ENCODE measurements at places on chromosomes 2 and 18.

DNA sequence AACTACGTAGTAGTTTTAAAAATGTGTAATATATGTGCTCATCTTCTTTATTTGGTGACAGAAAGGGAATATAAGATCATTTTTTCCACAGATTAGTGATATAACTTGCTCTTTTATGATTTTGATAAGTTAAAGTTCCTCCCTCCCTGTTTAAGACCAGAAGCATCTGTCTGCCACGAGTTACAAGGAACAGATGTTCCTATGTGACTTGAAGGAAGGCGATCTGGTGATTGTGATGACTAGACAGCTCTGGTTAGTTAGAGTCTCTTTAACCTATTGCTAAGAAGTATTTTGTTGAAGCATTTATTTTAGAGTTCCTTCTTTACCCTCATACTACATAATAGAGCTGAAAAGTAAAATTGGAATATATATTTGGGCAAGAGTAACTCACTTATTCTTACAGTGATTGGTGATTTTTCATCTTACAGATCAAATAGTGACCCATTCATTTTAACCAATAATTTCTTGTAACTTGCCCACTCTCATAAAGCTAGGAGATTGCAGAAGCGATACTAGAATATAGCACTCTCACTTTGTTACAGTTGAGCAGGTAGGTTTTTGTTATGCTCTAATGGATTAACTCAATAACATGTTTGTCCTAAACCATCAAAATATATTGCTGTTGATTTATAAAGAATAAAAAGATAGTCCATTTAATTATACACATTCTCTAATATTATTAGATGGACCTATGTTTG lies 218.7 kb downstream of the SLC4A10 start:
- DNase-seq: no peak

DNA sequence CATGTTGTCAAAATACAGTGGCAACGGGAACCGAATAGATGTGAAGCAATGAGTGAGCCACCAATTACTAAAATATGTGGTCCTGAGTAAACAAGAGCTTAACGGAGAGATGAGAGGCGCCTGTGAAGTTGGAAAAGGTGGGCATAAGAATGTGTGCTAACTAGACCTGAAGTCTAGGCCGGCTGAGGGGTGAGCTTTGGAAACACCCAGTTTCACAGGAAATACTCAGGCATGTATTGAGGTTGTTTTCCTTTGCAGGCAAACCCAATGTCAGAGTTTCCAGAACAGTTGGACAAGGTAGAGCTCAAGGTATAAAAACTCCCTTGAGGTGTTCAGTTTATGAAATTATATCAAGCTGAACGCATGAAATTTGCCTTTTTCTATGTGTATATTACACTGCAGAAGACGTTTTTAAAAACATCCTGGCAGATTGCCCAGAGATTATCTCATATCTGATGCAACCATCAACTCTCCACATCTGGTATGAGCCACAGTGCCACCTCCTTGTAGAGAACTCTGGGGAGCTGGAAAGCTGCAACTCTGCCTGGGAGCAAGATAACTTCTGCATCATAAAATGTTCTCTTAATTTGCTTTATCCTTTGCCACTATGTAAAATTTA lies 3.9 kb upstream of the WDSUB1 start:
- peak; percentile 84 for DNase-seq

DNA sequence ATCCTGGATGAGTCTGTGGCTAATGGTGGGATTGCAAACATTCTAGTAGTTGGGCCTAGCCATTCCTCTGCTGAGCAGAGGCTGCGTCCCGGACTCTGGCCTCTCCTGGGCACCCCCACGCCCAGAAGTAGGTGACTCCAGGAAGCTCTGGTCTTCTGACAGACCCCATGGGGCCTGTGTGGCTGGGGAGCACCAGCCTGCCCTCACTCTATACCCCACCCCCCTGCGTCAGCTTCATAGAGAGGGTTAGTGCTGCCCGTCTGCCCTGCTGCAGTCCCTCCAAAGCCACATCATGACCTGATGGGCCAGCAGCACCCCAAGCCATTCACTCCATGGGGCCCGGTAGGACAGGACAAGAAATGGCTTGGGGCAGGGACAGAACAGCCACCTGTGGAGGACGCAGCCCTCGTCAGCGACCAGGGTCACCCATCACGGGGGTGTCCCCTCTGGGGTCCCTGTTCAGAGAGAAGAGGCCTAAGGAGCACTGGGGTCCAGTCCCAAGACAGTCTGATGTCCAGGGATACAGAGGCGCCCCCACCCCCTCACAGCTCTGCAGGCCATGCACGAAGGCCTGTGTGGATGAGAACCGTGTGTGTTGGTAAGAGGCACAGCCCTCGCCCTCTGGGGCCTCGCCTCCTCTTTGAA lies 238.3 kb downstream of the ATAD2B start:
- no peak for DNase-seq

- DNase-seq: no peak
Observed at GRCh38 chr2:8953525-8953924, 50.0 kb downstream of the MBOAT2 start.

GRCh38 chr18:23126376-23127056 lies 8.8 kb upstream of the CABLES1 start:
- no peak for DNase-seq

DNA sequence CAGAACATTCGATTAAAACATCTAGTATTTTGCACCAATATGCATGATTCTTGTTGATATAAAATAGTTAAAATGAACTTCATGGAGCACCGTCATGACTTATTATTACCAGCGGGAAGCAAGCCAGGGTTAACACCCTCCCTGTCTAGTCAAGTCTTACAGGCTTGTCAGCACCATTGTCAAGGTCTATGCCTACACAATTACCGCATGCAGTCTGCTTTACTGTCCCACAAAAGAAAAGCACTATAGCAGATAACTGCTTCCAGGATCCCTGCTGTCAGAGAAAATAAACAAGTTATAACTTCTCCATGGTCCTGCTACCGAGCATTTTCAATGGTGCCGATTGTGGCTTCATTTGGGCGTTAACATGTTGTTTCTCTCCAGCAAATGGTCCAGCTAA lies 968.0 kb upstream of the FAM98A start:
- DNase-seq: no peak

DNA sequence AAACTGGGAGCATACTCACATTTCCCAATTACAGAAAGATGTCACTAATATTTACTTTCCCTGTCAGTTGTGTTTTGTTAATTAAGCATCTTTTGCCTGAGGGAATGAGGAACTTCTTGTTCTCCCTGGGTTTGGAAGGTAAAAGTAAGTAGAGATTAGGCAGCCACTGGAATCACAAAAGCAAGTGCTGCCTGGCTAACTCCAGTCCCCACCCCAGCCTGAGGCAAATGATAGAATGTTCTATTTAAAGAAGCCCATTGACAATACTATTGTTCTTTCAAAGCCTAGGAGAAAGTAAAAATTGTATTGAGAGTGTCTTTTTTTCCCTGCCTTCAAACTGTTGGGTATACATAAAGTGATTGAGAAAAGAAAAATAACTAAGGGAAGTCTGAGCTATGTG lies 93.8 kb downstream of the MBD2 start:
- DNase-seq: no peak

DNA sequence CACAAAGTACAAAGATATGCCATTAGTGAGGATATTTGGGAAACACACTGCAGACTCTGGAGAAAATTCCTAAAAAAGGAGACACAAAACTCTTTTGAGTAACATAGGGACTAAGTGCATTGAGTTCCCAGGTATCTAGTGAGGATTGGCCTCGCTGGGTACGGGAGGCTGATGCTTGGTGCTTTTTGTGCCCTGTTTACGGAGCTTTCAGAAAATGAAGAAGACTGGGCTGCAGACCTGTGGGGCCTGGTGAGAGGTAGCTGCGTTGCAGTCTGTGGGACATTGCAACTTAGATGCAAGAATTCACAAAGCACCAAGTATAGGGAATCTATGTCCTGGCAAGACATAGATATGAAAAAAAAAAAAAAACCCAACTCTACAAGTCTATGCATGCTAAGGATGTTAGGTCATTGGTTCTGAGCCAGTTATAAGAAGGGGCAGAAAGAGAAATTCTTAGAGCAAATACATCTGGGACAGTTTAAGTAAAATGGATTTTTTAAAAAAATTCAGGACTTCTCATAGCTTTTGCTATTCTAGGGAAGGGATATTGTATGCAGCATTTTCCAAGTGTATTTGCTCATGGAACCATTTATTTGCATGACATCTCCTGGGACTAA lies 156.0 kb downstream of the SLC4A3 start:
- DNase-seq: no peak

DNA sequence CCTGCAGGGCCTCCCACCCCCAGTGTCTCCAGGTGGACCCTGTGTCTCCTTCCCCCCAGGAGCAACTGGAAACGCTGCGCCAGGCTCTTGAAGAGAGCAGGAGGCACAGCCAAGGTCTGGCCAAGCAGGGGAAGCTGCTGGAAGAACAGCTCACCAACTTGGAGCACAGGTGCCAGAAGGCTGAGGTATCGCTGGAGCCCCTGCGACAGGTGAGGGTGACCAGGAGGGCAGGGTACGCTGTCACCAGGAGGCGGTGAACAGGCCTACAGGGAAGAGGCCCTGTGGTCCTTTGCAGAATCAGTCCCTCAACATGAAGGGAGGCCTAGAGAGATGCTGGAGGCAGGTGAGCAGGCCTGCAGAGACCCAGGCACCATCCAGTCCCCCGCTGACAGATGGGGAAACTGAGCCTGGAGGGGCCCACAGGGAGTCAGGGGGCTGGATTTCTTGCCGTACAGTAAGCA lies 15.6 kb upstream of the SNED1 start:
- DNase-seq: no peak

DNA sequence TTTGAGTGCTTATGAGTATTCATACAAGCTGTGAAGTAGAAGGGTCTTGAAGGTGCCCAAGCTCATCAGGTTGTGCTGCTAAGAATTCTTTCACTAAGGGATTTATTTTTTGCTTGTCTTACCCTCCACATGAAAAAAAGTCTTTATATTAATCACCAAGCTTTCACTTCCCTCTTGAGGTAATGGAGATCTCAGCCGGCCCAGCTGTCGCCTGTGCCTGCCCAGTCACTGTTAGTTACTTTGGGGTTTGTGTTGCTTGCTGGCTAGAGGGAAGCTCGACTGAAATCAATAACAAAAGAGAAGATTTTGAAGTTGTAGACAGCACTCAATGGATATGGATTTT lies 21.9 kb downstream of the MC2R start:
- no peak for DNase-seq

DNA sequence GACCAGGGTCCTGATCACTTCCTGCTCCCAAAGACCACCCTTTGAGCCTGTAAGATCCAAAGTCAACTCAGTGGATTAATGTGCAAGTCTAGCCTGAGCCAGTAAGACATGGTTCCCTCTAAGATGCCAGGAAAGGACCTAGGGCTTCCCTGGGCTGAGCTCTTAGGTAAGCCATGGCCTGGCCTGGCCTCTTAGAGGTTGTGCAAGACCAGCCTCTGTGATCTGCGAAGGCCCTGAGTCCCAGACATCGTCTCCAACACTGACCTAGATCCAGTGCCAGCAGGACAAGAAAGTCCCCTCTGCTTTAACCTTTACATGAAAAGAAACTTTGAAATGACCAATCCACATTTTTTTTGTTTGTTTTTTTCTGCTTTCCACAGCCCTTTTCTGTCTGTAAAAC lies 73.6 kb upstream of the CYP1B1 start:
- DNase-seq: no peak

GRCh38 chr2:239991689-239992314 lies 33.3 kb downstream of the NDUFA10 start:
- DNase-seq: no peak

GRCh38 chr18:48077291-48077690 lies 146.8 kb upstream of the SMAD2 start:
- no peak for DNase-seq

DNA sequence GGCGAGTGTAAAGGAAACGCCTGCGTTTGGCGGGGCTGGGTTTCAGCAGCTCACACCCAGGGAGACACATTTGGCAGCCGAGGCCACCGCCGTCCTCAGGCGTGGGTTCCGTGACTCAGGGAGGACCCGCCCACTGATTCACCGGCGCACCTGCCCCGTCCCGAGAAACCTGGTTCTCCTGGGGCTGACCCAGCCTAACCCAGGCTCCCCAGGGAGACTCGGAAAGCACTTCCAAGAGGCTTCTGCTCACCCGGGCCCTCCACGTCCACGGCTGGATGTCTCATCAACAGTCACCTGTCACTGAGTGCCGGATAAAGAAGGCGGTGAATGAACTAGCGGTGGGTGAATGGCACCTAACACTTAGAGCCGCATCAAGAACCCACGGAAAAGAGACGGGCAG lies 126.4 kb upstream of the CTDP1 start:
- DNase-seq: no peak

DNA sequence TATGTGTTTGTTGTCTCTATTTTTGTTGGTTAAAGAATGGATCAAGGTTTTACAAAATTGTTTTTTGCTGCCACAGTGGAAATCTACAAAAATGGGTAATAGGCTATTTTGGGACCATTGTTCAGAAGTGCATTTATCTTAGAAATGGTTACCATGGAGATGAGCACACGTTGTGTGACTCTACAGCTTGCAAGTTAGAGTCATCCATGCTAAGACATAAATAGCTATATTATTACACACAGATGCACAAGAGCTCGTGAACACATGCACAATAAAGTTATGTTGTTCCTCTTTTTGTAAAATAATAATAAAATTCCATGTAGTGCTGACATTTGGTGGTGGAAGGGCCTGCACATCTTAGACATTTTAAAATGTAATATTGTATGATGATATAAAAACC lies 15.5 kb upstream of the DUSP19 start:
- no peak for DNase-seq

GRCh38 chr18:62880673-62881364 lies 165.5 kb downstream of the PHLPP1 start:
- no peak for DNase-seq

DNA sequence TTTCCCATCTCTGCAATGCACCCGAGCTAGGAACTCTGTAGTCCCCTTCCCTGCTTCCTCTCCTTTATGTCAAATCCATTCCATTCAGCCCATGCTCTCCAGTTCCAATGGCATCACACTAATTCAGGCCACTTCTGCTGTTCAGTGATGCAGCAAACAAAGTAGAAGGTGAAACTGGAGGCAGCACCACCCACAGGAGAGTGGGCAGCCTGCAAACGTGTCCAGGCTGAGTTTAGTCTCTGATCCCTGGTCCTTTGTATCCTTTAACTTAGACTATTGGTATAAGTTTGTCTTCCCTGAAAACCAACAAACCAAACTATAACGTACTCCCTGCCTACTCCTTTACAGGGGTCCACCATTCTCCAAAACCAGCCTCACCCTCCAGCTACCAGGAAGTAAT lies 14.7 kb upstream of the KCTD1 start:
- DNase-seq: no peak

DNA sequence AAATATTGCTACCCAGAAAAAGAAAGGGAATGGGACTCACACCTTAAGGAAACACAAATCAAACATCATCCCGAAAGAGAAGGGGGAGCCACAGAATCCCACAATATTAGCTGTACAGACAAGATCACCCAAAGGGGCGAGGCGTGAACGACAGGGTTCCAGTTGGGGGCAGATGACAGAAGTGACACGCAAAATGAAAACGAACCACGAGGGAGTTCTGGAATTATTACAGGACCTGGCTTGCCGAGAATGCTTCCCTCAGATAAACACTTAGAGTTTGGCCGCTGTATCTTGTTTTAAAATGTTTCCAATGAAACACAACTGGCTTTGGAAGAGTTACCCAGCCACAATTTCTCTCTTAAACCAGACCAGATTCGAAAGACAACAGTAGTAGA lies 60.4 kb downstream of the C2orf76 start:
- DNase-seq: no peak

GRCh38 chr2:105888625-105889024 lies 143.9 kb downstream of the NCK2 start:
- DNase-seq: no peak

GRCh38 chr2:8547284-8548064 lies 134.4 kb upstream of the ID2 start:
- no peak for DNase-seq
